ENCODE measurements at places on chromosomes 1 and 21.

- no peak for DNase-seq
Observed at GRCh38 chr1:61097317-61097716, 15.0 kb downstream of the NFIA start.

DNA sequence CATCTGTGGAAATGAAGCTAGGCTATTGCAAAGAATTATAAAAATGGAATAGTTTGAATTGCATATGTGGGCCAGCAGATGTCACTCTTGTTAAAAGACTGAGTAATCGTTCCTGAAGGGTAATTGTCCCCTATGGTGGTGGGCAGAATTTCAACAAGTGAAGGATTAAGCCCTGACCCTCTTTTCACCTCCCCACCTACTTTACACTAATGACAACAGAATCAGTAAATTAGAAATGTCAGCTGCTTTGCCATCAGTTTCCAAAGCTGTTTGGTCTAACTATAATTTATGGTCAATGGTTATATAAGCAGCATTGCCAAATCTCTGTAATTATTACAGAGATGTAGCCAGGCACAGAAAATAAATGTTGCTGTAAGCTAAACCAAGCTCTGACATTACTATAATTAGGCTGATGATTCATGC lies 898.6 kb downstream of the AMY1C start:
- no peak for DNase-seq

DNA sequence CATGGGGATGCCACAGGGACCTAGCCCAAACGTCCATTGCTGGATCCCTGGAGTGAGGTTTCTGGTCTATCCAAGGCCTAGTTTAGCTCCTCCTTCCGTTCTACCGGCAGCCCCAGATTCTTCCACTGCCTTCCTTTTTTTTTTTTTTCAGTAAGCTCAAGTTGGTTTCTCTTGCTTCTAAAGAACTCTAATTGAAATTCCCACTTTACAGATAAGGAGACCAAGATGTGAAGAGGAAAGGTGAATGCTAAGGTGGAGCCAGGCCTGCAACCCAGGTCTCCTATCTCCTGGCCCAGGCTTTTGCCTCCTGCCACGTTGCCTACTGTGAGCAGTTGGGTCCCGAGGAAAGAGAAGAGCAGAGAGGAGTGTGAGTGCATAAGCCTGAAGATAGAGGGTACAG lies 31.5 kb upstream of the CLIC4 start:
- no peak for DNase-seq

GRCh38 chr1:179205284-179205683 lies 24.2 kb downstream of the ABL2 start:
- DNase-seq, result no peak

DNA sequence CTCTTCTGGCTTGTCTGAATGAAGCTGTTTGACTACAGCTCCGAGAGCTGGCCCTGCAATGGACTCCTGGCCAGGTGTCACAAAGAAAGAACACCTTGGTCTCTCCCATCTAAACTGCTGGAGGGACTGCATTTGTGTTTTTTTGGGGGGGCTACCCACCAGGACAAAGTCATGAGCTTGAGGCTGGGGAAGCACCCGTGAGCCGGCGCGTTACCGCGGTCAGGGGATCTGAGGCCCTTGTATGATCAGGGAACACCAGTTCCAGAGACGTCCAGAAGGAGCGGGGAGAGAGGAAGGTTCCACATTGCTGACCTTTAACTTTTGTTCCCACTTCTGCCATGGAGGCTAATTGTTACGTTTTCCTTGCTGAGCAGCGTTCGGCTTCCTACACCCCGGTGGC lies 84.5 kb upstream of the C1orf174 start:
- DNase-seq, result no peak

DNA sequence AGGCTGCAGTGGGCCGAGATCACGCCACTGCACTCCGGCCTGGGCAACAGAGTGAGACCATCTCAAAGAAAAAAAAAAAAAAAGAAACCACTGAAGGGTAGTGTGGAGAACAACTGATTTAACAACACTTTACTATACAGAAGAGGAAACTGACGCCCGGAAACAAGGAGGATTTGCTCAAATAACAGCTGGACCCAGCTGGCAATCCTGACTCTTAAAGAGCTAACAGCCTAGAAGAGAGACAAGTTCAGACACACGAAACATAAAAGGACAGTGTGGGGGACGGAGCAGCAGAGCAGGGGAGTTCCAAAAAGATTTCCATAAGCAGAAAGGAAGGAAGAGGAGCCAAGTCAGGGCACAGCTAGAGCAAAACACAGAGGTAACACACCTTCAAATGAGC lies 4.4 kb downstream of the ECHDC2 start:
- DNase-seq, result no peak

GRCh38 chr1:2845869-2846268 lies 44.4 kb upstream of the TTC34 start:
- no peak for DNase-seq
